ENCODE measurements at places on chromosomes 1 and 21.

GRCh38 chr1:191536791-191537429, 621.4 kb upstream of the RGS18 start:
- DNase-seq, result no peak

- no peak for DNase-seq
Observed at GRCh38 chr1:165831146-165831545, 3.7 kb downstream of the UCK2 start.

DNA sequence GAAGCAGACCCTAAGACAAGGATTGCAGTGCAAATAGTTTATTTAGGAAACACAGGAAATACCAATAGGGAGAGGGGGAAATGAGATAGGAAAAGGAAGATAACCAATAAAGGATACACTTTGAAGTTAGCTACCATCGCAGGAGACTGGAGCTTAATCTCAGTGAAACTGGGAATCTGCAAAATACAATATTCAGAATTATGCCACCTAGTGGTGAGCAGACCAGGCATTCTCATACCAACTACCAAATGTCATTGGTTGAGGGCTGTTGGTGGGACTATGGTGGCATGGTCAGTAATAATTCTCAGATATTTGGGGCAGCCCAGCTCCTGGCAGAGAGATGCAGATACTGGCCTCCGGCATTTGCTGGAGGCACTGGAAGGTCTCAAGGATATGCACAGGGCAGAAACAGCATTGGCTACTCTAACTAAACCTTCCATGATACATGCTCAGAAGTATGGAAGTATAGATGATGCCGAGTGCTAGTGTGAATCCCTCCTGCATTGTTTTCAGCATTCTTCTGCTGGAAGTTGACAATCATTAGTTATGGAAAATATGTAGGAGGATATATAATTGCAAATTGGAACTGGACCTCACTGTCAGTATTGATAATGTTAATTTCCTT, 11.8 kb upstream of the ZFP69B start:
- no peak for DNase-seq

GRCh38 chr1:157993147-157993917, at the start of gene KIRREL1:
Gene KIRREL1 (plus strand): TSS chr1:157993645. CDS start chr1:157993677, 32 bp downstream.
- no peak for DNase-seq

DNA sequence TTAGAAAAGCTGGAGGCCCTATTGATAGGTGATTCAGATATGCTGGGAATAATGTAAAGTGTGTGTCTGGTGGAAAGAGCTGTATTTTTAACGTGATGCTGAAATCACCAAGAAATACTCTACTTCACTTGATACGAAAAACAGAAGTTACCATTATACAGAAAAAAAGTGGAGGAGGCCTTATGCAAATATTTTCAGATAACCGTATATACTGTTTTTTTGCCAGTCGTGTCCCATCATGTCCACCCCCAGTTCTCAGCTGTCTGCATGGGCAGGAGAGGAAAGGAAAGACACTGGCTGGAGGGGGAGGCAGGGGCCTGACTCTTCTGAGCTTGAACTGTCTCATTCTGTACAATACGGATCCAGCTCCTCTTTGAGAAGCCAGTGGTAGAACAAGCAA, 51.1 kb downstream of the KCNJ6 start:
- no peak for DNase-seq

GRCh38 chr1:233443040-233443760, 115.7 kb downstream of the MAP3K21 start:
- no peak for DNase-seq

GRCh38 chr1:55574691-55575225, 359.6 kb upstream of the USP24 start:
- no peak for DNase-seq
